HAP-1 (cell line): ENCODE measurements at places on chromosomes 16 and 17.
A peak's percentile ranks its signal among the peaks of the same experiment; 100 is the strongest.

- DNase-seq: no peak
Measured at GRCh38 chr16:19715566-19715965, 2.5 kb downstream of the KNOP1 start.

GRCh38 chr16:28100810-28101532 is 37.5 kb upstream of the GSG1L start:
- no peak for DNase-seq

GRCh38 chr16:72369274-72369673 is 197.3 kb upstream of the PMFBP1 start:
- DNase-seq: no peak

DNA sequence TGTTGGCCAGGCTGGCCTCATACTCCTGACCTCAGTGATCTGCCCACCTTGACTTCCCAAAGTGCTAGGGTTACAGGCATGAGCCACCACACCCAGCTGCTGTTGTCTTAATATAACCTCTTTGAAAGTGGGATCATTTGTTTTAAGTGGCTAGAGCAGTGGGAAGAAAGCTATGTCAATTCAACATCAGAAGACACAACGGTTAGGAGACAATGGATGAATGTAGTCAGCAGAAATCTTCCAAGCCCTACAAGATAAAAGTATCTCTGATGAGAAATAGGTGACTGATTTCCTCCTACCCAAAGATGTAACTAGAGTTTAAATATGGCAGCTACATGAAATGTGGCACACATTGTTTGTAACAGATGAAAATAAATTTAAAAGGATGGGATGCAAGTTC is 20.0 kb upstream of the TRIM25 start:
- no peak for DNase-seq

DNA sequence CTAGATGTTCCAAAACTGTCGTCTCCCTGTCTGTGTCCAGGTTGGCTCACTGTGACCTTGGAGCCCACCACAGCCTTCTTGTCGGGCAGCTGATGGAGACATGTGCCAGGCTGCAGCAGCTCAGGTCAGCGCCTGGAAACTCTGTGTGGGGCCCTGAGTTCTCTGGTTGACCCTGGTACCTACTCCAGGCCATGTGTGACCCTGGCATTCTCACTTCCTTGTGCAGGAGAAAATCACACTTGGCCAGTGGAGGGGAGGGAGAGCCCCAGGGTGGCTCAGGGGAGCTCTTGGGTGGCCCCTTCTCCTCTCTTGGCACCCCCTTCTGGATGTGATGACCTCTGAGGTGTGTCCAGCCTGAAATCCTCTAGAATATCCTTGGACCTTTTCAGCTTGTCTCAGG is 25.0 kb upstream of the CPNE2 start:
- no peak for DNase-seq

DNA sequence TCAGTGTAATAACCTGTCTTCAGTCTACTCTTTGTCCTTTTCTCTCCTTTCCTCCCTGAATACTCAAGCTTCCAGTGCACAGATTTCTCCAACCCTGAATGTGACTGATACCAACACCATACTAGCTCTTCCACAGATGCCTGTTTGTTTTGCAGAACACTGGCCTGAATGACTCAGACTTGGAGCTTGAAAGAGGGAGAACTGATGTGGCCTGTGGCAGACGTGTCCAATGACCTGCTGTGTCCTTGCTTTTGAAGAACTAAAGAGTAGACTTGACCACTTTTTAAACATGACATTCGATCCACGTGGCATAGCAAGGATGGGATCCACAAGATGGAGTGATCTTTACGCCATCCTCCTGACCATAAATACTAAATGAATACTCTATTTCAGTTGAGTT is 361.0 kb downstream of the WWOX start:
- no peak for DNase-seq

DNA sequence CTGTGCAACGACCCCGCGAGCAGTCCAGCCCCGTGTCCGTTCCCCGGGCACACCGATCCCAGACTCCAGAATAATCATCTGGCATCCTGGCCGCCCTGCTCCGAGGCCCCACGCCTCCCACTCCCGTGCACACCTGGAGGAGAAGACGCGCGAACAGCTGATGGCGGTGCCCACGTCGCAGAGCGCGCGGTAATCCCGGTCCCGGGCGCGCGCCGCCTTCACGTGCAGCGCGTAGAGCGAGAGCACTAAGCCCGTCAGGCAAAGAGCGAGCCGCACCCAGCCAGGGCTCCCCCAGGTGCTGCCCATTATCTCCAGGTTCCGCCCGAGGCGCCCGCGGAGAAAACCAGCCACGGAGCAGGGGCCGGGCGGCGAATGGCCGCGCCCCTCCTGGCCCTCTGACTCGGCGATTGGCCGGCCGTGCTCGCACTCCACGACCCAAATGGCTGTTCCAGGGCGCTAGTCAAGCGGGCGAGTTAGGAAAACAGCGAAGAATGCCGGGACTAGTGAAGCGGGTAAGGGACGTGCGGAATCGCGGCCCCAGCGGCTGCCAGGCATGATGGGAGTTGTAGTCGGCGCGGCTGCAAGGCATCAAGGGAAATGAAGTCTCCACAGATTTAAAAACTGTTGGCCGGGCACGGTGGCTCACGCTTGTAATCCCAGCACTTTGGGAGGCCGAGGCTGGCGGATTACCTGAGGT is at the start of gene VKORC1:
Gene VKORC1, minus strand, starts transcription at position 374 of the 697 bp plus-strand sequence. Its CDS starts 68 bp downstream, at position 306.
- DNase-seq: peak; percentile 97
